ENCODE measurements at places on chromosomes 7 and 10.

DNA sequence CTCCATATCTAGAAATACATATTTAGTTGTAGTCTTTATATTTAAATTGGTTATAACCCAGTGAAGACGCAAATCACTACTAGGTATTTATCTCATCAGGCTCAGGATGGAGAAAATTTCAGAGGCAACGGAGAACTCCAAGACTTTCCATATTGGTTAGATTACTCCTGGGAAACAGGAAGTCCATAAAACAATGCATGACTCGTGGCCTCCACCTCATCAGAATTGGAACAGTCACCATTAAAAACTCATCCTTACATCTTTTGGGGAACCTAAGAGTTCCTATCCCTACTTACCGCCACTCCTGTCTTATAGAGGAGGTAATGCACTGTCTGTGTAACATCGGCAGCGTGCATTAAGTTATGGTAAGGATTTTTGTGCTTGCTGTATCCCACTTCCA lies 177.6 kb downstream of the PPP1R17 start:
- no peak for DNase-seq

GRCh38 chr7:86966916-86967315 lies 92.5 kb downstream of the ELAPOR2 start:
- DNase-seq, result no peak

GRCh38 chr7:99790407-99790806 lies 6.4 kb upstream of the CYP3A4 start:
- no peak for DNase-seq

DNA sequence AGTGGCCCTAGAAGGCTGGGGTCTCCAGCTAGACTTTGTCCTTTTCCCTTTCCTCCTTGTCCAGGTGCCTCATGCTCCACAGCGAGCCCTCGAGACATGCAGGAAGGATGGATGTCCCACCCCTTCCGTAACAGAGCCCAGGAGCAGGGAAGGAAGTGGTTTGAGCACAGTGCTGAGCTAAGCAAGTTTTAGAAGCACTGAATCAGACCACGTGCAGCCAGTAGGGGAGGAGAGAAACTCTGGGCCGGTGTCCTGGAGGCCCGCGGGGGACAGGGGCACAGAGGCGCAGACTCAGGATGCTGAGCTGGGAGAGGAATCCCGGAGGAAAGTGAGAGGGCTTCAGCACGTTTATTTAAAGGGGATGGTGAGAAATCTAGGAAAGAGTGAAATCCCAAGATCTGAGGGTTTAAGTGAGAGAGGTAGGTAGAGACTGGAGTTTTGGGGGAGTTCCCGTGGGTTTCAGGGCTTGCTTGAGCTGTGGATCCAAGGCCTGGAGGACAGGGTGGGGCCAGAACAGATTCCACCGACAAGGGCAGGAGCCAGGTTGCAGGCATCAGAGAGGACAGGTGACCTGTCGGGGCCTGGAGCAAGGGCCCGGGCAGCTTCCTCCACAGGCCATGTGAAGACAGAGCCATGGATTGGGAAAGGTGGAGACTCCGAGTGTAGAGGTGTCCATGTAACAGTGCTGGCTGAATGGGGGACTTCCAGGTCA lies 4.4 kb upstream of the IRF5 start:
- no peak for DNase-seq

DNA sequence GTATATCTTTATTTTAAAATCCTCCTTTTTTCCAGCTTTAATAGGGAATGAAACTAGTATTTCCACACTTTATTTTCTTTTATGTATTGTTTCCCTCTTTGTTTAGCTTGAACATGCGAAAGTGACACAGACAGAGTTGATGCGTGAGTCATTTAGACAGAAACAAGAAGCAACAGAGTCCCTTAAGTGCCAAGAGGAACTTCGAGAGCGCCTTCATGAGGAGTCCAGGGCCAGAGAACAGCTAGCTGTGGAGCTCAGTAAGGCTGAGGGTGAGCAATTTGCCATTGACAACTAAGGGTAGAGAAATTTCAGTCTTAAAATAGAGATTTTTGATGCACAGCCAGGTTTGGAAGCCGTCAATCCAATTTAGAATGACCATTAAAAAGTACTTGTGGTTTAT lies 73.1 kb downstream of the CYP51A1 start:
- DNase-seq, result no peak

GRCh38 chr7:77386165-77386822 lies 29.9 kb downstream of the GSAP start:
- no peak for DNase-seq

- DNase-seq, result no peak
Observed at GRCh38 chr10:128280271-128280670, 154.0 kb upstream of the MKI67 start.

- no peak for DNase-seq
Observed at GRCh38 chr10:11608159-11609013, 3.1 kb downstream of the USP6NL start.

GRCh38 chr10:96632974-96633710 lies 46.3 kb upstream of the TM9SF3 start:
- peak; percentile 41 for DNase-seq

DNA sequence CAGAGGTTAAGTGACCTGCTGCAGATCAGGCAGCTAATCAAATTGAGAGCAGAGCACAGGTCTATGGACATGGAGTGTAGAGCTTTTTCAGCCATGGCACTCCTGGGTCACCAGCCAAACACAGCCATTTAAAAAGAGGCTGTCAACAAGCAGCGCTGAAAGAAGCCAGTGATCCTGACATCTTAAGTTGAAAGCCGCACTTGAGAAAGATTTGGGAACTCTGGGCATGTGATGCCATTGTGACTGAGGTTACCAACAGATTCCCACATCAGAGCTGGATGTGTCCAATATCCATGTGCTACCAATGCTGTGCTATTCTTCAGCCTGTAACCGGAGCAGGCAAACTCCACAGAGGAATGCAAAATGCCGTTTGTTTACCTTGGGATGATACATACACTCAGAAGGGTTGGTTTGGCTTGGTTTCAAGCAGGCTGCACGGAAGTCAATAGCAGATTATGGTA lies 56.2 kb upstream of the ABLIM1 start:
- peak; percentile 55 for DNase-seq

DNA sequence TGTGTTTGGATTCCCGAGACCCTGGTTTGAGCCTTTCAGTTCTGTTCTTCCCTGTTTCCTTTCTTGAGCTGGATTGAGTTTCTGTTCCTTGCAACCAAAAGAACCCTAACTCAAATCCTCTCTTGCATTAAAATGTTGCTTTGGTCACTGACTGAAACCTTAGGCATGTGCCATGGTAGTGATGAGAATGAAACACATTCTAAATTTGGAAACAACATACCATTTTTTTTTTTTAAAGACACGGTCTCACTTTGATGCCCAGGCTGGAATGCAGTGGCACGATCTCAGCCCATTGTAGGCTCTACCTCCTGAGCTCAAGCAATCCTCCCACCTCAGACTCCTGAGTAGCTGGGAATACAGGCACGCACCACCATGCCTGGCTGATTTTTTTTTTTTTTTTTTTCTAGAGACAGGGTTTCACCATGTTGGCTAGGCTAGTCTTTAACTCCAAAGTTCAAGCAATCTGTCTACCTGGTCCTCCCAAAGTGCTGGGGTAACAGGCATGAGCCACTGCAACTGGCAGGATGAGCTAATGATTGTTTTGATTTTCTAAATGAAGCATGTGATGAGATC lies 8.4 kb downstream of the THAP5 start:
- no peak for DNase-seq

GRCh38 chr10:101292194-101293006 lies 61.6 kb upstream of the BTRC start:
- peak; percentile 52 for DNase-seq

- DNase-seq, result no peak
Observed at GRCh38 chr10:97018251-97019212, 167.2 kb downstream of the SLIT1 start.

GRCh38 chr7:156034397-156034796 lies 222.1 kb upstream of the SHH start:
- DNase-seq, result no peak

DNA sequence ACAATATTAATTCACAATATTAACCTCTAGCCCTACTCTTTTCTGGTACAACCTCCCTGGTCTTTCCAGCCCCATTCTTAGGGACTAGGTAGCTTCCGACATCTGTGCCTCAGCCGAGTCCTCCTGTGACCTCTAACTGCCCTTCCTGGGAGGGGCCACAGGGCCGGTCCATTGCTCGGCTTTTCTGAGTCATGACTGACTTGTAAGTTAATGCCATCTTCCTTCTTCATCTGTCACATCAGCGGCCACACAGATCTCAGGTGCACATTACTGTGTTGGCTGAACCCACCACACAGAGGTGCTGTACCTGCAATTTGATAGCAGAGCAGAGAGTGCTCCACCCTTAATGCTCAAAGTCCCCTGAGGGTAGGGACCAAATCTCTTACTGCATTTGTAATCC lies 4.1 kb upstream of the CPA4 start:
- no peak for DNase-seq

GRCh38 chr10:64033711-64034110 lies 512.5 kb downstream of the REEP3 start:
- no peak for DNase-seq

DNA sequence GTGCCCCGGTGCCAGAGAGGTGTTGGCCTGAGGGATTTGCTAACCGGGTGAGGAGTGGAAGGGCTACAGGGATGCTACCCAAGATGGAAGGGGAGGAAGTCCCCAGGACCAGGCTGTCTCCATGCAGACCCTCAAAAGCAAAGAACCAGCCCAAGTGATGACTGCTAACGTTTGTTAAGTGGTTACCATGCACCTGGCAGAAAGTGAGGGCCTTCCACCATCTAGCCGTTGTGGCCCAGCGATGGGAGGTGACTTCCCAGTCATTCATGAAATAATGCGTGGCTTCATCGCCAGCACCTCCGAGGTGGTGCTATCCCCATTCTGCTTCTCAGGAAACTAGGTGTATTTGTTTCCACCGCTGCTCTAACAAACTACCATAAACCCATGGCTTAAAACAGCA lies 86.8 kb upstream of the LANCL2 start:
- no peak for DNase-seq

DNA sequence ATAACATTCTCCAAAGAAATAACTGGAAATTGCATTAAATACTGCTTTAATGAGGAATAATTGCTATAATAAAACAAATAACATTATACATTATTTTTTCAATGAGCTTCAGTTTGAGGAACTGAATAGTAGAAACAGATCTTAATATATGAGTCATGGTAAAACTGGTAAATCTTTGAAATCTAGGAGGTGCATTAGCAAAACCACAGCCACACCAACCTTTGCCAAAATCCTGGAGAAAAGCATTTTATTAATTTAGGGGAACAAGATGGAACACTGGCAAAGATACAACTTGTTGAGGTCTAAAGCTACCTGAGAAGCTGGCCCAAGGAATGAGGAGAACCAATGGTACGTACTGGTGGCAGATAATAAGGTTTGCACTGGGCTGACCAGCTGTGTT lies 5.4 kb upstream of the ASL start:
- DNase-seq, result no peak

- no peak for DNase-seq
Observed at GRCh38 chr7:96300986-96301385, 20.9 kb downstream of the SLC25A13 start.

DNA sequence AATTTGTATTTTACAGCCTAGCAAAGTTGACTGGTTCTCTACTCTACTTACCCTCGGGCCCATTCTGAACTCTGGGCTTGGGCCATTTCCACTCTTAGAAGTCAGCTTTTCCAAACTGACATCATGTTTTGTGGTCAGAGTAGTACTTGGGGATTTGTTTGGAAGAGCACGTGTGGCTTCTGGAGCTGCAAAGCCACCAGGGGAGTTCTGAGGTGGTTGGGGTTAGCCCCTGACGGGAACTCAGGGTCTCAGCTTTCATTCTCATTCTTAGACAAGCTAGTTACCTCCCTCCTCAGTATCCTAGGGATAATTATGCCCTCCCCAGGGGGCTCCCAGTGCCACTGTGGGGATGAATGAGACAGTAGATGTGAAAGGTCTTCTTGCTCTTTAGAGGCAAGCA lies 647.7 kb upstream of the GALNT17 start:
- DNase-seq, result no peak

DNA sequence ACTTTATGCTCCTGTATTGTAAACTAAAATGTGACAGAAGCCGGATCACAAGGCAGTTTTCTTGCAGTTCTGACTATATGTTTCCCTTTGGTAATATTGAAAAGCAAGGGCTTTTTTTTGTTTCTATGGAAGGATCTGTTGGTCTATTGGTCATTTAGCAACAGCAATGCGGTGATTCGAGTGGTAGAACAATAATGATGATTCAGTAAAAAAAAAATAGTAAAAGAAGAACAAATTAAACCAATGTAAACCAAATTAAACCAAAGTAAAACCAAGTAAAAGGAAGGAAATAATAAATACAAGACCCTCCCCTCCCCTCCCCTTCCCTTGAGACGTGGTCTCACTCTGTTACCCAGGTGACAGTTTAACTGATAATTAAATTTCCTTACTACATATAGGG lies 17.8 kb upstream of the CCNY start:
- no peak for DNase-seq

DNA sequence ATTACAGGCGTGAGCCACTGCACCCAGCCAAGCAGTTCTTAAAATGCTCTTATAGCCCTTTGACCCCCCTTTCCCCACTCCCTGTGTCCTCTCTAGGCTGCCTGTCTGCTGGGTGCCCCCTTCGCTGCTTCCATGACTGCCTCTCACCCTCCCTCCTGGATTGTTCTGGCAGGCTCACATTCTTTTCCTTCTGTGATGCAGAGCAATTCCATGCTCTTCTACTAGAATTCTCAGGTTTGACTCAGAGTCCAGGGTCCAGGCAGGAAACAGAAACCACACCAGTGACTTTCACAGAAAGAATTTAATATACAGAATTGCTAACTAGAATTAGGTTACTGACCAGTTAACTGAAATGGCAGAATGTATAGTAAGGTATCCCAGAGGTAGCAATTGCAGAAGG lies 244.8 kb downstream of the BAMBI start:
- DNase-seq, result no peak

DNA sequence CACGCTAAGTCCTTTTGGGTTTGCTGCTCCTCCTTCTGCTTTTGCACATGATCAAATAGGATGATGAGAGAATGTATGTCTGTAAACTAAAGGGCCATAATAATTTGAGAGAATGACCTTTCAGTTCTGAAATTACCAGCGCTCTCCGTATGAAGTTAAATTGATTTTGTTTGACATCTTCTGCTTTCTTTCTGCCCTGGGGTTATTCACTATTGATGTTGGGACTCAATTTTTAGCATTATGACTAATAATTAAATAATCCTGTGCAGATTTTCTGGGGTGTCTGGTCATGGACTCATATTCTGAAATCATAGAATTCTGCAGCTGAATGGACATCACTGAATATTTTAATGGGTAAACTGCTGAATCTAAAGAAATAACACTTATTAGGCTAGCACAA lies 423.2 kb downstream of the POM121L12 start:
- DNase-seq, result no peak

DNA sequence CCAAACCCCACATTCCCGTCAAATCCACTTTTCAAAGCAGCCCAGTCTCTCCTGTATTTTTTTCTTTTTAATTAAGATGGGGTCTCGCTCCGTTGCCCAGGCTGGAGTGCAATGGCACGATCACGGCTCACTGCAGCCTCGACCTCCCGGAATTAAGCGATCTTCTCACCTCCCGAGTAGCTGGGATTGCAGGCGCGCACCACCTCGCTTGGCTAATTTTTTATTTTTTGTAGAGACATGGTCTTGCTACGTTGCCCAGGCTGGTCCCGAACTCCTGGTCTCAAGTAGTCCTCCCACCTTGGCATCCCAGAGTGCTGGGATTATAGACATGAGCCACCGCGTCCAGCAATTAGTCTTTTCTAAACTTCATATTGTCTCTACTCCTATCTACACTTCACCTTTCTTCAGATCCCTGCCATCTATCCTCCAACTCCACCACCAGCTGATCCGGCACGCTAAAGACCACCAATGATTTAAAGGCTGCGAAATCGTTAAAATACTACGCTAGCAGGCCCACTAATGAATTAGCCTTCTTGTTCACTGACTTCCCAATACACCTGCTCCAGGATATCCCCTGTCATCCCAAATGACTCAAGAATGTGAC lies 525 bp upstream of the CHUK start:
- DNase-seq, result no peak
